Retina (tissue), 1 donor: ENCODE measurements at places on chromosomes 6 and 20.

GRCh38 chr20:36454698-36455427, 86.5 kb upstream of the MYL9 start:
- peak; percentile 91 for DNase-seq

DNA sequence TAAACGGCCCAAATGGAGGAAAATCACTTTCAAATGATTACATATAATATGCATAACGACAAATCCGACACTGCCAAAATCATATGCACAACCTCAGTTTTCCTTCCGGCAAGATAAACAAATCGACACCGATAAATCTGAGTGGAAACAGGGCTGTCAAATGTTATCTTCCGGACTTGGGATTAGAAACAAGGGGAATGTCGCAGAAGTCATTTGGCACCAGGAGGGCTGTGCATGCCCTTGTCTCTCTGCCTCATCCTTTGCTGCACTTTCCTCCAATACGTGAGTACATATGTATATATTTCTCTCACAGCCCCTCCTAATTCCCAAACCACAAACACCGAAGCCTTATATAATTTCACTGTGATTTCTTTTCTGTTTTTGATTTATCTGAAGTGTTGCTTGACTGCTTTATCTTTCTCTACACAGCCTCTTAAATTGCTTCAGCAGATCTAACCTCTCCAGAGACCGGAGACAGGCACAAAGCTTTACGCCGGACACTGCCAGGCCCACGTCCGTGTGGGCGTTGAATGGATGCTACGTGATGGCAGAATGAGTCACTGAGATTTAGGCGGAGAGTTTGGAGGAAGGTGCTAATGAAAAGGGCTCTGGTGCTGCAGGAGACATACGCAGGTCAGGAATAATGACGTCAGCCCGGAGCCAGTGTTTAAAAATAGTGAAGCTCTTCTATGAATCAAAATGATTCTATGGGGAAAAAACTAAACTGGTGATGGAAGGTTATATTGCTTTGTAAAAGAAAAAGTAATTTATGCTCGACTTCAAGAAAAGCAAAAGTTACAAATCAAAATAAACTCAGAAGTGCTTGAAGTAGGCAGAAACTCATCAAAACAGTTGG, 21.0 kb upstream of the PRELID3B start:
- DNase-seq = peak; percentile 35

DNA sequence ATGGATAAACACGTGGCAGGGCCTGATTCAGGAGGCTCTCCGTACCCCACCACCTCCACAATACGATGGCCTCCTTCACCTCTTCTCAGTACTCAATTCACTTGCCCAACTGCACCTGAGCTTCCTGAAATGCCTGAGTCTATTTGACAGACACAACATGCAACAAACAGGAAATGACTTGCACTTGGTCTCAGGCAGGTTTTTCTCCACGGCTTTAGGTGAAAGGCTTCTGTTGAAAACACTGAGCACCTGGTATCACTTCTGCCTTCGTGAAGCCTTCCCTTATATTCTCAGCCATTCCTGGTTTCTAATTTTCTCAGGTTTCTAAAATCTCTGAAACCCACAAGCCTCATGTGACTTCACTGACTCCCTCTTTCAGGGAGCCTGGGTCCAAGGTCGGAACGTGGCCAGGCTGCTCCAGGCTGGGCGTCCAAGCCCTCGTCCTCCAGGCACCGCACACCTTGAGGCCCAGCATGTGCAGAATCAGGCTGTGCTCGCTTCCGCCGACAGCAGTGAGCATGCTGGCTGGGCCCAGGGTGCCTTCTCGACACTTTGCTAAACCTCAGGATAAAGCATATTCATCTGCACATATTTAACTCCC, 34.7 kb downstream of the TAF4 start:
- DNase-seq = no peak

DNA sequence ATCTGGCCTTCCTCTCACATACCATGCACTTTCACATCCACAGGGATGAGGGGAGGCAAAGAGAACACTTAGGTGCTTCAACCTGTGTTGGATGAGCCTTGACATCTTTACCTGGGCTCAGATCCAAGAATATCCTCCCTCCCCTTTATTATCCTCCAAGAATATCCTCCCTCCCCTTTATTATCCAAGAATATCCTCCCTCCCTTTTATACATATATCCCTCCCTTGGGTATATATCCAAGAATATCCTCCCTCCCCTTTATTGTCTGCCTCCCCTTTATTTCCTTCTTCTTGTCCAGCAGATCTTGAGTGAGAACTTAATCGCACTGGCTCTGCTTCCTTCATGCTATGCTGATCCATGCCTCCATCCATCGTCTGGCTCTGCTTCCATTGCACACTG, 30.3 kb downstream of the LAMA4 start:
- DNase-seq = no peak

GRCh38 chr6:132392270-132392646, 9.0 kb downstream of the MOXD1 start:
- no peak for DNase-seq

GRCh38 chr6:130796313-130796905, 30.8 kb upstream of the SMLR1 start:
- no peak for DNase-seq

DNA sequence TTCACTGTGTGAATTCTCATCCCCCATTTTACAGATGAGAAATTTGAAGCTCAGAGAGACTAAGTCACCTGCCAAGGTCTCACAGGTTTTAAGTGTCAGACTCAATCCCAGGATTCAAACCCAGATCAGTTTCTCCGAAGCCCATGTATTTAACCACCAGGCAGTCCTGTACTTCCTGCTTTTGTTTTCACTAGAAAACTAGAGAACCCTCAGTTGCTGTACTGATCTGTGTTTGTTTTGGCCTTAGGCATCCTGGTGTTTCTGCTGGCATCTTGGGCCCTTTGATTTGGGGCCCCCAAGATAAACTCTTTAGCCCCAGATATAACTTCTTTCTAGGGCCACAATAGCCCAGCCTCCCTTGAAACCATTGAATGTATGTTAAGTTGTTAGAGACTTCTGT, 36.5 kb downstream of the PPP1R16B start:
- no peak for DNase-seq

GRCh38 chr6:113143206-113143605, 713.9 kb upstream of the MARCKS start:
- DNase-seq = no peak
